ENCODE measurements at places on chromosomes 12 and 14.

DNA sequence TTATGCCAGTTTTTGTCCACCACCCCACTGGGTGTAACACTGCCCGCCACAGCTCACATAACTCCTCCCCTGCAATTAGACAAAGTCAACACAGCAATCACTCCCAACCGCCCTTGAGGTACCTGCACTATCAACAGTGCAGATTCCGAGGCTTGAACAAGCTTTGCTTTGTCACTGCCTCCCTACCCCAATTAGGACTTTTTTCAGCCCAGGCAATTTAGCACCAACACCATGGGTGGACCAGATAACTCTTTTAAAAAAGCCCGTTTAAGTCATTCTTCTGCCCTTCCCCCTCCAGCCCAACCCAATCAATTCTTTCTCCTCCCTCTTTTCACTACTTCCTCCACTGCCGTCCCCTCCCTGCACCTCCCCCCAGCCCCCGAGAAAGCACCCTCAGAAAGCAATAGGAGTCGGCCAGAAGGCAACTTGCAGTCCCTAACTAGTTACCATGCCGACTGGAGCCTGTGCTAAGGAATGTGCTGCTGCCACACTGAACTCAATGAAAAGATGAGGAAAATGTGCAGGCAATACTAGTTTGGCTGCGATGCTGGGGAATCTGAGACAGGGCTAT lies 45.7 kb upstream of the OTX2 start:
- DNase-seq: no peak

DNA sequence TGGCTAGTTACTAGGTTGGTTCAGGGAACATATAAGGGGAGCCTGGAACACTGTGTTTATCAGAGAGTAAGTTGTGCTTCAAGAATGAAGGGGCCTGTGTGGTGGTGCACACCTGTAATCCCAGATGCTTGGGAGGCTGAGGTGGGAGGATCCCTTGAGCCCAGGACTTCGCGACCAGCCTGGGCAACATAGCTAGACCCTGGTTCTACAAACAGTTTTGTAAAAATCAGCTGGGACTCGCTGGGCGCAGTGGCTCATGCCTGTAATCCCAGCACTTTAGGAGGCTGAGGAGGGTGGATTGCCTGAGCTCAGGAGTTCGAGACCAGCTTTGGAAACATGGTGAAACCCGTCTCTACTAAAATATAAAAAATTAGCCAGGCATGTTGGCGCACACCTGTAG lies 42.1 kb upstream of the GPR132 start:
- DNase-seq: no peak

GRCh38 chr14:104460791-104461651 lies 118.5 kb upstream of the C14orf180 start:
- DNase-seq: no peak

DNA sequence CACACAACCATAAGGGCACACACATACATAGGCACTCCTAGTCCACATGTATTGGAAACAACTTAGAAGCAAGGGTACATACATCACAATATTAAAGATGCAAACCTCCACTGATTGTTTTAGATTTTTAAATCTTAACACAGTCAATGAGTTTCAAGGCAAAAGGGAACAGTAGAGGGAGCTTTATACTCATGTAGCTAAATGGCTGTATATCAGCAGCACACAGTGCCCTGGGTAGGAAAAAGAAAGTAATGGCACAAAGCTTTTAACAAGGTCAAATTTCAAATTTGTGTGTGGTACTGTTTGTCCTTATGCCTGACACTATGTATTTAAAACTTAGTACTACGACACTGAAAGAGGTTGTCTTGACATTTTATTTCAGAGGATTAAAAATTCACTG lies 262.0 kb downstream of the MED13L start:
- DNase-seq: no peak

DNA sequence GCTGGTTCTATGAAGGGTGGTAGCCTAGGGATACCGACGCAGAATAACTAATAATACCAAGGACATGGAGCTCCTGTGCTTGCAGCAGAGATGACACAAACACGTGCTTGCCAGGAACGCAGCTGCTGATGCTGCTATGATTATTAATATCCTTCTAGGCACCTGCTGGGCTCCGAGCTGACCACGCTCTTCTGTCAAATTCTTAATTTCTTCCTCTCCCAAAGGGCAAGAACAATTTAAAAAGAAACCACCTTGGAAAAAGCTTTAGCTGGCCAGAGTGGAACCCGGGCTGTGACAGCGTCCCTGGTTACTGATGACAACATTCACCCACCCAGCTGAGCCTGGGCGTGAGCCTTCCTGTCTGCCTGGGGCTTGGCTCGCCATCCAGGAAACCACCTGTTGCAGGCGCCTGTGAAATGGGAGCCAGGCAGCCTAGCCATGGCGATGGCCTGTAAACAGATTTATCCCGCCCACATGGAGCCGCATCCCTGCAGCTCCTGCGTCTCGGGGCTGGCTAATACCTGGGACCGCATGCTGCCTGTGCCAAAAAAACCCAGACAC lies 28.8 kb downstream of the CLMN start:
- no peak for DNase-seq

- no peak for DNase-seq
Measured at GRCh38 chr14:52821805-52822250, 30.4 kb upstream of the GNPNAT1 start.

Measured in stimulated activated CD8-positive, alpha-beta memory T cell treated with anti-CD3 and anti-CD28 coated beads, Interleukin-4, amount 100 ng/mL, for 1 hour (primary cell).